Natural killer cell (primary cell): ENCODE measurements at places on chromosomes 4 and X. TPM values are rescaled to one million over a fixed set of nuclear protein-coding genes. Genes with fewer than 3 reads are reported as not detected.

KLHL4 gene
- total RNA-seq, result not detected

SSX2 gene
- not detected for total RNA-seq

MAGEA10 gene
- not detected for total RNA-seq

CRMP1 gene
- total RNA-seq, result not detected

TBC1D9 gene
- 2.0 TPM for total RNA-seq

HOPX gene
- total RNA-seq, result 152 TPM

TRAM1L1 gene
- not detected for total RNA-seq

IL3RA gene
- 97.9 TPM for total RNA-seq

CC2D2A gene
- 0.78 TPM for total RNA-seq

GRCh38 chrX:107856289-107856688 is 30.6 kb downstream of the MID2 start:
- H3K4me3 ChIP-seq, result no peak overlapping the region
- H3K36me3 ChIP-seq, result no peaks in the 10 kb centered on the region
- no peaks in the 10 kb centered on the region for H3K4me1 ChIP-seq
- no peaks in the 10 kb centered on the region for H3K27me3 ChIP-seq
- no peak overlapping the region for H3K27ac ChIP-seq

DNA sequence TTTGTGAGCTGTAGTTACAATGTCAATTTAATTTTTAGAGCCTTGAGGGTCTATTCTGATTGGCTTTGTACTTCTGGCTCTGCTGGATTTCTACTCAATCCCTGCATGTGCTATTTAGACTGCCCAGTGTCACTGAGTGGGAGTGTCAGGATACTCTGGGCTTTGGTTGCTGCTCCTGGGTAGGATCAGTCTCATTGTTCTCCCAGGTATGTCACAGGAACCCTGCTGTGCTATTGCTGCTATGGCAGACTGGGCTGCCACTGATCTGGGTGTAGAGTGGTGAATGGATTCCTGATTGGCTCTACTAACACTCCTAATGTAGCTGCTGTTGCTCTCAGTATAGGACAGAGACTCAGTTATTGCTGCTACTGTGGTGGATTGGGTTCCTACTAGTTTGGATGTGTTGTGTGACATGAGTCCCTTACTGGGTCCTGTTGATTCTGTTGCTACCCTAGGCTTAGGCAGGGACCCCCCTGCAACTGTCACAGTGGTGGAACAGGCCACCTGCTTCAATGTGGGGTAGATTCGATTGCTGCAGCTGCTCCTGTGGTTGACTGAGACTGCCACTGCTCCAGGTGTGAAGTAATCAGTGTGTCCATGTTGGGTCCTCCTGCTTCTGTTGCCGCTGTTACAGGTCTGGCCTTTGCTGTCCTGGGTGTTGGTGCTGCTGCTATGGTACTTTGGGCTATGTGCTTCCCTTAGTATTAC is 707.8 kb upstream of the AMOT start:
- DNase-seq, result no peak
- H3K4me3 ChIP-seq, result no peak overlapping the region
- no peaks in the 10 kb centered on the region for H3K27me3 ChIP-seq
- H3K36me3 ChIP-seq, result no peaks in the 10 kb centered on the region

GRCh38 chrX:111270339-111270738 is at the start of gene CAPN6:
CAPN6 (minus strand) TSS chrX:111270483; CDS start chrX:111263936, 6,547 bp downstream.
- H3K36me3 ChIP-seq, result no peaks in the 10 kb centered on the region
- H3K27ac ChIP-seq, result no peak within 1 kb of the TSS
- H3K27me3 ChIP-seq, result no peaks in the 10 kb centered on the region
- no peaks in the 10 kb centered on the region for H3K4me1 ChIP-seq
- no peak within 1 kb of the TSS for H3K4me3 ChIP-seq

DNA sequence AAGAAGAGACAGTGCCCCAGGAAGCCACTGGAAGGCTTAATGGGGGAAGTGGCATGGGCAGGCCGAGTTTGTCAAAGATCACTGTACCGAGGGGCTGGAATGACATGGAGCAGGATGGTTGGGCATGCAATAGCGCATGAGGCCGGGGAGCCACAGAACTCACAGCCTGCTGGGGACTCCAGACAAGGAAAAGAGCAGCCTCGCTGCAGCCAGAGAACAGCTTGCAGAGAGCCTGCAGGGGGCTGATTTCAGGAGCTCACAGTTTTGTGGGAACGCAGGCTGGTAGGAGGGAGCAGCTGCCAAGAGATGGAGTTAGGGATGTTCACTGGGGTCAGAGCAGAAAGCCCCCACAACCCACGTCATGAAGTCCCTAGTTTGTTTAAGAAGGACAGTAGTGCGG is 45.4 kb downstream of the STOX2 start:
- H3K4me1 ChIP-seq, result no peaks in the 10 kb centered on the region
- no peaks in the 10 kb centered on the region for H3K27me3 ChIP-seq
- no peaks in the 10 kb centered on the region for H3K36me3 ChIP-seq
- no peak overlapping the region for H3K4me3 ChIP-seq
- no peak for DNase-seq

- H3K27ac ChIP-seq, result no peak overlapping the region
- no peak for DNase-seq
- H3K27me3 ChIP-seq, result no peaks in the 10 kb centered on the region
- no peaks in the 10 kb centered on the region for H3K36me3 ChIP-seq
Observed at GRCh38 chrX:109926743-109927662, 75.9 kb upstream of the TMEM164 start.

DNA sequence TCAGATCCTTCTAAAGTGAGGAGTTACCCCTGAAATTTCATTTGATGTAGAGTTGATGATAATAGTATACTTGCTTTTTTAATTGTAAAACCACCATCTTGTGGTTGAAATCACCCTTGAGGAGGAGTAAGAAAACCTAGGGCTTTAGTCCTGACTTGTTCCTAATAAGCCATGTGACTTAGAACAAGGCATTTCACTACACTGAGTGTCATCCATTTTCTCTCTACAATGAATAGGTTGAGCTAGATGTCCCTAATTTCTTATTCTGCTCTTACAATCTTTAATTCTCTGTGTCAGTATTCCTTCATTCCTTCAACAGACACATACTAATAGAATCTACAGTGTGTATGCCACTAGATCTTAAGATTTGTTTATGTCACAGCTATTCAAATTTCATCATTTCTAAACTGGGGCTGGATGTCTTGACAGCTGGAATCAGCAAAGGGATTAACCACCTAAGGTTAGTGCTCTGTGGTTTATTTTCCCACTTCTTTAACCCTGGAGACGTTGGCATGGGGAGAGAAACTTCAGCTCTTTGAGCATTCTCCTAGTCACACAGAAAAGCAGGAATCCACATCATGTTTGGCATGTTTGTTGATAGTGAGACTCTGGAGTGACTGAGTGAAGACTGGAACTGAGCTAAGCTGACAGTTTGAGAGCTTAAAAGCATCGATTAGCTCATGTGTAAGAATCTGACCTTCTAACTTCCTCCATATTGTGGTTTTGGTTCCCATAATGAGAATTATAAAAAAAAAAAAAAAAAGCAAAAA is 246.3 kb downstream of the NDST4 start:
- H3K4me1 ChIP-seq, result no peaks in the 10 kb centered on the region
- H3K36me3 ChIP-seq, result no peaks in the 10 kb centered on the region
- H3K4me3 ChIP-seq, result no peak overlapping the region
- no peaks in the 10 kb centered on the region for H3K27me3 ChIP-seq
- DNase-seq, result no peak

GRCh38 chr4:182314537-182314936 is 71.3 kb downstream of the TENM3 start:
- no peaks in the 10 kb centered on the region for H3K27me3 ChIP-seq
- H3K36me3 ChIP-seq, result no peaks in the 10 kb centered on the region
- H3K4me3 ChIP-seq, result no peak overlapping the region
- no peak for DNase-seq
- no peak overlapping the region for H3K27ac ChIP-seq

GRCh38 chrX:802846-803245 is 172.3 kb downstream of the SHOX start:
- DNase-seq, result no peak
- no peaks in the 10 kb centered on the region for H3K36me3 ChIP-seq
- no peak overlapping the region for H3K27ac ChIP-seq
- H3K4me3 ChIP-seq, result no peak overlapping the region
- H3K27me3 ChIP-seq, result no peaks in the 10 kb centered on the region

DNA sequence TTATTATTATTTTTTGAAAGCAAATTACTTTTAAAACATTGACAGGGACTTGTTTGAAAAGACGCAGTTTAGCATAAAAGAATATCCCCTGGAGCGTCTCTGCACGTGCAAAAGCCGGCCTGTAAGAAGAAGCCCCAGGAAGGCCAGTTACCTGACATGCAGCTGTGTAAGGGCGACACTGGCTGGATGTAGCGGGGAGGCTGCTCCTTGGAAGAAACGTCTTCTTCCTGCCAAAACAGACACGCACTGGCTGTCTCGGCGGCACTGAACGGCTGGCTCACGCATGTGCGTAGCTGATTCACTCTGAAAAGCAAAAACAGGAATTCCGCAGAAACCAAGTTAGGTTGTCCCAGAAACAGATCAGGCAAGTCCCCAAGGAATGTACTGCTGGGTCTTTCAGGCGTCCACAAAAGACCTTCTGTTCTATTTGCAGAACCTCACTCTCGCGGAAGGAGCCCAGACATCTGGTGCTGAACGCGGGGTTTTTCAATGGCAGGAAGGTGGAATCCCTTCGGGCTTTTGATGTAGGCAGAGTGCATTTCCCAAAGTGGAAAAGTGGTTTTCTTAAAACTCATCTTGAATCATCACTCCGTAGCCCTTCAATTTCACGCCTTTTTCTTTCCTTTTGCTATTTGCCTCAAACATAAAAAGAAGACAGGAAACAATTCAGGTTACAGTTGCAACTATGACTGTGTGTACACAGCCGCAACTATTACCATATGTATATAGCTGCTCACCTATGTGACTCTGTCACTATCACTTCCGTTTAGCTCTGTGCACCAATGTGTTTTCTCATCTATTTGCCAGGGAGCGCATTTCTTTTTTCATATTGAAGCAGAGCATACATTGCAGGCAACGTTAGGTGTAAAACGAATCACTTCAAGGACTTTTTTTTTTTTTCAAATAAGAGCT is 38.1 kb upstream of the ARSH start:
- no peak overlapping the region for H3K27ac ChIP-seq
- no peak overlapping the region for H3K4me3 ChIP-seq
- no peaks in the 10 kb centered on the region for H3K4me1 ChIP-seq
- H3K36me3 ChIP-seq, result no peaks in the 10 kb centered on the region
- no peak for DNase-seq

- DNase-seq, result no peak
- no peak within 1 kb of the TSS for H3K4me3 ChIP-seq
- H3K36me3 ChIP-seq, result no peaks in the 10 kb centered on the region
- H3K27ac ChIP-seq, result no peak within 1 kb of the TSS
- H3K27me3 ChIP-seq, result no peaks in the 10 kb centered on the region
Observed at GRCh38 chrX:132127743-132128142, at the start of gene FRMD7. FRMD7 (minus strand) TSS chrX:132128020; CDS start chrX:132127844, 176 bp downstream.

DNA sequence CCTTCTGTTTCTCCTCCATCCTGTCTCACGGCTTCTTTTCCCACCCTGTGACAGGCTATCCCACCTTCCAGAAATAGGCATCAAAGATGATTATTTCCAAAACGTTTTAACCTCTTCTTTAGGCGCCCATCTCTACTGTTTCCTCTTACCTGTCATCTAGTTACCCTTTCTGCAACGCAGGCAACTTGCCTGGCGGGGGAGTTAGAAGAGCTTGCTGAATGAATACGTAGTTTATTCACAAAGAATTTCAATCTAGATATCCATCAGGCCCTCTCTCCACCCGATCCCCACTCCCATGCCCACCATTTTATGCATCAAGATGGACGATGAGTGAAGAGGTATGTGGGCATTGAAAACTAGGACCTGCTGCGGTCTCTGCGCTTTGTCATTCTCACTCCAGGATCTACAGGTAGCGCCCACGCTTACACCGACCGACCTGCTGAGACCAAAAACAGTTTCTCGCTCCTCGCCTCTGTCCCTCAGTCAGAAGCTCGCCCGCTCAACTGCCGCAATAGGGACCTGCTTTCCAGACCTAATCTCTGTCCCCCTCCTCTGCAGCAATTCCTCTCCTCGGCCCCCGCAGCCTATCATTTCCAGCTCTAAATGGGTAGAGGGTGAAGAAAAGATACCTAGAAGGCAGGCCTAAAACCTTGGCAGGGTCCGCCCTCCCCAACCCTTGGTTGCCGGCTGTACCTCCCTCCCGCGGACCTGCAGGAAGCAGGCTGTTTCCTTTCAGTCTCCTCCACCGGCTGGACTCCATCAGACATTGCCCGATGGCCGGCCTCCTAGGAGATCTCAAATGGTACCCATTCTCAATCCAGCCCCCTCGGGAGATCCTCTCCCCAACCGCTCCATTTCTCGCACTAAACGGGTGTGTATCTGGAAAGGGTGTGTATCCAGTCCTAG is 624 bp downstream of the BEX5 start:
- H3K4me1 ChIP-seq, result peaks cover 5% of the 10 kb centered on the region
- peak; percentile 49 for DNase-seq
- no peaks in the 10 kb centered on the region for H3K36me3 ChIP-seq
- H3K27ac ChIP-seq, result peak overlapping the region; percentile 52

DNA sequence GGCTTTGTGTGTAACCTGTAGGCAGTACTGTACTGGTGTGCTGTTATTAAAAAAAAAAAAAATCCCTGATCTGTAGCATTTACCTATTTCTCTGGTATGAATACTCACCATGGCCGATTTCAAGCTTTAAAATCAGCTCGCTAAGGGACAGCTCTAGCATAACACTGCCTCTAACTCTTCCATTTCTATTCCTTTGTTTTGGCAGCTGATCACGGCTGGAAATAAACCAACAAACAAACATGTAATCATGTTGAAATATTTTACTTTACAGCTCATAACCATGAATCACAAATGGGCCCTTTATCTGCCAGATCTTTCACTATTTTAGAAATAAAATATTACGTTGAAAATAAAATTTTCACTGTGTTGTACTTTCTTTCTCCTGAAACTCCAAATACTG is 60.5 kb upstream of the IL15 start:
- no peaks in the 10 kb centered on the region for H3K4me1 ChIP-seq
- H3K36me3 ChIP-seq, result no peaks in the 10 kb centered on the region
- no peaks in the 10 kb centered on the region for H3K27me3 ChIP-seq
- DNase-seq, result no peak
- no peak overlapping the region for H3K4me3 ChIP-seq

GRCh38 chr4:156606554-156607477 is 364.8 kb downstream of the PDGFC start:
- DNase-seq, result no peak
- H3K4me1 ChIP-seq, result no peaks in the 10 kb centered on the region
- H3K27ac ChIP-seq, result no peak overlapping the region
- H3K4me3 ChIP-seq, result no peak overlapping the region

DNA sequence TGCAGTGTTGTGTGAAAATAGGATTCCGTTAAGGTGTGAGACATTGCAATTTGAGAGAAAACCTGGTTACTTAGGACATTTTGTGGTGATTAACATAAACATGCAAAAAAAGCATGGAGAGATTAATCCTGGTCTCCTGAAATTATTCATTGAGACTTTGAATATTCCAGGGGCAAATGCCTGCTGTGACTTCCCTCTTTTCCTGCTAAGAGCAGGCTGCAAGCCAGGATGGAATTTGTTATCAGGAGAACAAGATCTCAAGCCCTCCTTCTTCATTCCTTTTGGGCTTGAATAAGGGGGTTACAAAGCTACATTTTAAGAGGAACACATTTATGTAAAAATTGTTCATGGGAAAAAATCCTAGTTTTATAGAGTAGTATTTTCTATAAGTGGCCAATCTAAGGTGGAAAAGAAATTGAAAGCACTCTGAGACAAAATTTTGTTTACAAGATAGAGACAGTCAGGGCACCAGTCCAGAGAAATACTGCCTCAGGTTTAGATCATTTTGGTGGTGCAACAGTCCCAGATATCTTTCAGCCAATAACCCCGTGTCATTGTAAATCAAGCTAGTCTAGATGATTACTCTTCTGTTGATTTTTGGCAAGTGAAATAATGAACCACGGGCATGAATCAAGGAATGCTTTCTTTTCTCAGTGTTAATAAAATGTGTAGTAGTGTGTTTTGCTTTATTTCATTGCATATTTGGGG is 1528.3 kb upstream of the AGA start:
- no peak overlapping the region for H3K4me3 ChIP-seq
- DNase-seq, result no peak
- H3K27me3 ChIP-seq, result no peaks in the 10 kb centered on the region
- H3K4me1 ChIP-seq, result no peaks in the 10 kb centered on the region
